Cardiac ventricle fibroblast (primary cell): ENCODE measurements at places on chromosomes 11 and 22. TPM values are rescaled to one million over a fixed set of nuclear protein-coding genes. Genes with fewer than 3 reads are reported as not detected.

LIF gene
- total RNA-seq, result 0.19 and 0.54 TPM in 2 replicates

C11orf42 gene
- not detected in 2 replicates for total RNA-seq

OR52N4 gene
- not detected in 2 replicates for total RNA-seq

FGF4 gene
- total RNA-seq, result not detected in 2 replicates

OR4C3 gene
- total RNA-seq, result not detected in 2 replicates

TRIM51 gene
- total RNA-seq, result not detected in 2 replicates

CACNA1I gene
- total RNA-seq, result not detected in 2 replicates

RFPL2 gene
- total RNA-seq, result not detected in 2 replicates

LGALS12 gene
- 7.8 and 8.2 TPM in 2 replicates for total RNA-seq

ART1 gene
- total RNA-seq, result not detected in 2 replicates

PRR33 gene
- not detected in 2 replicates for total RNA-seq

LMNTD2 gene
- 0.44 and 1.7 TPM in 2 replicates for total RNA-seq

SMC1B gene
- not detected in 2 replicates for total RNA-seq

TIMM10 gene
- total RNA-seq, result 22.4 and 34.1 TPM in 2 replicates

IRF7 gene
- 11.3 and 14.7 TPM in 2 replicates for total RNA-seq

ENDOD1 gene
- 22.0 and 22.4 TPM in 2 replicates for total RNA-seq

CASP4 gene
- total RNA-seq, result 108 and 112 TPM in 2 replicates

NDUFC2 gene
- 67.9 and 87.2 TPM in 2 replicates for total RNA-seq

DLG2 gene
- 0.93 and 0.94 TPM in 2 replicates for total RNA-seq

RBFOX2 gene
- total RNA-seq, result 98.7 and 104 TPM in 2 replicates

SAA2 gene
- not detected in 2 replicates for total RNA-seq

HTR3A gene
- total RNA-seq, result not detected in 2 replicates

PDE3B gene
- total RNA-seq, result 4.4 and 4.7 TPM in 2 replicates

SLC17A6 gene
- not detected in 2 replicates for total RNA-seq

POU2AF2 gene
- total RNA-seq, result not detected in 2 replicates

SYT7 gene
- total RNA-seq, result 2.2 and 3.8 TPM in 2 replicates

SLCO2B1 gene
- total RNA-seq, result 0.37 and 0.59 TPM in 2 replicates

CARNS1 gene
- 0.05 TPM in 1 of 2 replicates, not detected in the other for total RNA-seq
